RPMI8226 (cell line): ENCODE measurements at places on chromosomes 5 and 9.

GRCh38 chr5:157864067-157864466, 5.1 kb upstream of the CLINT1 start:
- DNase-seq, result peak; percentile 41

DNA sequence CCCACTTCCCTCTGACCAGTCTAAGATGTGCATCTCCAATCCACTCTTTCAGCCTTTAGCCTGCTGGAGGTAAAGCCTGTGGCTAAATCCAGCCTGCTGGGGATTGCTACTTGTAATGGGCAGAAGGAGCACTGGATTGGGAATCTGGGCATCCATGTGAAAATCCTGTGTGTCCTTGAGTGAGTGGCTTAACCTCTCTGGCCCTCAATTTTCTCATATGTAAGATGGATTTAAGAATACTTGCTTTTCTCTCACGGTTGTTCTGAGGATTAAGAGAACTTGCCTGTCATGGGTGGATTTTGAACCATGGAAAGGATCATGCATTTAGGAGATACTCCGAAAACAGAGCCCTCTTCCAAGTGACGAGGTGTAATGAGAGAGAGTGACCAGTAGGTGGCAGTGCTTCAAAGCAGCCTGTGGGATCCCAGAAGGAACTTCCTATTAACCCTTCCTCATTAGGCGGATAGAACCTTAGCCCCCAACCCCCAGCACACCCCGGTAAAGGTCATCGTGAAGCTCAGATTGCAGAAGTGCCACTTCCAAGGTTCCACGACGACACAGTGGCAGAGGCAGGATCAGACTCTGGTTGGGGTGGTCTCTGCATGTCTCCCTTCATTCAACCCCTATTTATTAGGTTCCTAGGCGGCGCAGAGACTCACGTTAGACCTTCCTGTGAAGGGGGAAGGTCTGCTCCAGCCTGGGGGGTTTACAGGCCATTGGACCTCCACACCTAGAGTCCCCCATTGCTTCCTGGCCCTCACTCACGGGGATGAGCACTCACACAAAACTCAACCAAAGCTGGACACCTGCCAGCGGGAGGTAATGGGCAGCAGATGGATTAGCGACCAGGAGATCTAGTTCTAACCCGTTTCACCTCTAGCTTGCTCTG, 68.7 kb upstream of the ZNF618 start:
- DNase-seq, result peak; percentile 26

- DNase-seq, result peak; percentile 25
Measured at GRCh38 chr5:125835293-125836172, 587.7 kb upstream of the GRAMD2B start.

DNA sequence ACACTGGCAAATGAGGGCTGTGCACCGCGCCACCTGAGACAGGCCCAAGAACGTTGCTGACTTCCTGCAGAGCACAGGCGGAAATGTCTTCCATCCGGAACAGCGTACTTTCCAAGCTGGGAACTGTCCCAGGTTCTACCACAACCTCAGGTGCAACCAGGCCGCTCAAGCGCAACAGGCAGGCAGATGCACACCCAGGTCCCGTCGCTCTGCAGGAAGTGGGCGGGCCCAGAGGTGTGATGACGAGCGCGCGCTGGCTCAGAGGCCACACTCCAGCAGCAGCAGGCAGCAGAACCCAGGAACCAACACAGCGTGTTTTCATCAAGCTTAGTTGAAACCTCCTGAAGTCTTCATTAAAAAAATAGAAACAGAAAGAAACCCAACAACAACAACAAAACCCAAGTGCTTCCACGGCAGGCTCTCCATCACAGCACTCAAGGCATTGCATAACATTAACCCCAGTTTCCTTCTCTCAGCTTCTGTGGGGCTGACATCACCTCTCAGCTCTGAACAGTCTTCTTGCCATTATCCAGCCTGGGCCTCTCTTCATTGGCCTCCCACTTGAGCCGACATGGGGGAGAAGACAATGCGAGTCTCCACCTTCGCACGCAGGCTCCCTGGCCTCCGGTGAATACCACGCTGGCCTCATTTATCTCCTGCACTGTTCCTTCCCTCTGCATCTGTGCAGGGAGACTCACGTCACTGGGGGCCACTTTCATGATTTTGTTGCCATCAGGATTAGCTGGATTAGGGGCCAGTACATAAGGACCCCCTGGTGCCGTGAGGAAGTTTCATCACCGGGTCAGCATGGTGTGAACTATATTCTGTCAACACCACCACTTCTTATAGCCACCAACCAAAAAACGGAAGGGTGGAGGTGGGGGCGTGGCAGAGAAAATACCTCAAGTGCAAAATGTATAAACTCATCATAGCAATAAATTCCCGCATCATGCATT, 22.1 kb downstream of the PTCH1 start:
- DNase-seq, result peak; percentile 94

- no peak for DNase-seq
Measured at GRCh38 chr5:13566871-13567339, 377.6 kb downstream of the DNAH5 start.

- DNase-seq, result peak; percentile 10
Measured at GRCh38 chr9:100222674-100223073, 123.6 kb downstream of the INVS start.

- no peak for DNase-seq
Measured at GRCh38 chr9:72882117-72882775, 70.6 kb downstream of the ALDH1A1 start.

GRCh38 chr9:26744191-26744965, 148.2 kb downstream of the CAAP1 start:
- peak; percentile 19 for DNase-seq

- no peak for DNase-seq
Measured at GRCh38 chr5:96195123-96195522, 233.5 kb upstream of the ELL2 start.

- peak; percentile 63 for DNase-seq
Measured at GRCh38 chr9:93093127-93093876, 2.7 kb upstream of the CARD19 start.

GRCh38 chr9:126614088-126614454, 343 bp downstream of the LMX1B start:
- no peak for DNase-seq

DNA sequence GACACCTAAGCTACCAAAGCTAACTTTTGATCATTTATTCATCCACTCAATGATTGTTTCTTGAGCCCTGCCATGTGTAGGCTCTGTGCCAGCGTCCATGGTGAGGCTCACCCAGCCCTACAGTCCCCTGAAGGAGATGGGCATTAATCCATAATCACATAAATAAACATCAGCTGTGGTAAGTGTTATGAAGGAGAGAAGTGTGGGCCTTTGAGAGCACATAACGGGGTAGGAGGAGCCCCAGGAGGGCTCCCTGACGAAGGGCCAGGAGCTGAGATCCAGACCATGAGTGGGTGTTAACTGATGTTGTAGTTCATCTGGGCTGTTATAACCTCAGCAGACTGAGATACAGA, 53.9 kb upstream of the AFAP1L1 start:
- DNase-seq, result no peak

DNA sequence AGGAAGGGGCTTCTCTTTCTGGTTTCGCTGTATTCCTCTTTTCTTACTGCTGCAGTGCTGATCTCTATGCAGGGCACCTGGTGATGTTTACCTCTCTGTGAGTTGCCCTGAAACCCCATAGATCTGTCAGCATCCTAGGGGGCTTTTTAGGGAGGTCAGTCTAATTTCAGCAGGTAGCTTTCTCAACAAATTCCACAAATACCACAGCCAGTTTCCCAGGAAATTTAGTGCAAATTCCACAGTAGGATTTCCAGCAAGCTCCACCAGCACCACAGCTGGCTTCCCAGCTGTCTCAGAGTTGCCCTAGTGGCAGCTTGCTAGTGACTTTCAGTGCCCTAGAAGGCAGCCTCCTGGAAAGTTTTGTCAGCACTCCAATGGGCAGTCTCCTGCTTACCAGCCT, 379.1 kb upstream of the SMC2 start:
- no peak for DNase-seq

DNA sequence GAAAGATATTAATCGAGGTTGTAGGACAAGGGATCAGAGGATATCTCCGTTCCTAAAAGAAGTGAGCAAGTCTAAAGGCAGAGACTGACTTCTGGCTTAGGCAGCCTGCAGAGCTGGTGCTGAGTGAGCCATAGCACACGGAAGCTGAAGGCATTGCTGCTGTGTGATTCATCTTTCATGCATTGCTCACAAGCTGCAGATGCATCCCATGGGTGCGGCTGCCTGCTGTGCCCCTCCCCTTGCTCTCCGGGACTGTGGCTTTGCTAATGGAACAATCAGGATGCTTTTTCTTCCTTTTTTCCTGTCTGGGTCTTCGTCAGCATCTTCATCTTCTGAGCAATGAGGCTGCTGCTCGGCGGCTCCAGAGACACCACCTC, 341.4 kb downstream of the DIRAS2 start:
- no peak for DNase-seq
